ENCODE measurements at places on chromosomes 2 and 18.

GRCh38 chr2:237435844-237436587 is 22.1 kb upstream of the COL6A3 start:
- no peak for DNase-seq

- no peak for DNase-seq
Measured at GRCh38 chr18:37033419-37033818, 204.5 kb downstream of the KIAA1328 start.

GRCh38 chr2:82959727-82960126 is 1499.4 kb downstream of the SUCLG1 start:
- DNase-seq = no peak

- DNase-seq = no peak
Measured at GRCh38 chr18:34097312-34097711, 127.4 kb downstream of the NOL4 start.

GRCh38 chr2:223221139-223221835 is 169.3 kb downstream of the KCNE4 start:
- no peak for DNase-seq

DNA sequence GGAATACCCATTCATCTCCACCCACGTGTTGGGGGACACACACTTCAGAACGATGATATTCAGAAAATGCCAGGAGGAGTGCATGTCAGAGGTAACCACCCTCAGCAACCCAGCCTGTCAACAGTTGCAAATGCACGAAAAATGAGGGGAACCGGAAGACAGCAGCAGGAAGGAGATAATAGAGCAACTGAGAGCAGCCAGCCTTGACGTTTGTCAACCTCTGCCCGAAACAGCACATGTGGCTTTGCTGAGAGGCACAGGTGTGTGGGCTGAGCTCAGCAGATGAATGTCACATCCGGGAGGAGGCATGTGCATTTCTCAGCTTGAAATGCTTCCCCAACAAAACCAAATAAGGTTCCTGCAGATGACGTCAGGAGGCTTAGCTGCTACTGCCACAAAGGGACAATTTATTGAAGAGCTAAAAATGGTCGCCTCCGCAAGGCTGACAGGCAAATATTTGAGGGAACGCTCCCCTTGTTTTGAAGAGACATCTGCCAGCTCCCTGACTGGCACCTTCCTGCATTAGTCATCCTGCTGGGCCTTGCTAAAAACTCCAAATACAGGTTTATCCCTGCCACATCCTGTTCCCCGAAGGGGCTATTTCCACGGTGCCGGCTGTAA is 419.0 kb downstream of the NBAS start:
- no peak for DNase-seq

DNA sequence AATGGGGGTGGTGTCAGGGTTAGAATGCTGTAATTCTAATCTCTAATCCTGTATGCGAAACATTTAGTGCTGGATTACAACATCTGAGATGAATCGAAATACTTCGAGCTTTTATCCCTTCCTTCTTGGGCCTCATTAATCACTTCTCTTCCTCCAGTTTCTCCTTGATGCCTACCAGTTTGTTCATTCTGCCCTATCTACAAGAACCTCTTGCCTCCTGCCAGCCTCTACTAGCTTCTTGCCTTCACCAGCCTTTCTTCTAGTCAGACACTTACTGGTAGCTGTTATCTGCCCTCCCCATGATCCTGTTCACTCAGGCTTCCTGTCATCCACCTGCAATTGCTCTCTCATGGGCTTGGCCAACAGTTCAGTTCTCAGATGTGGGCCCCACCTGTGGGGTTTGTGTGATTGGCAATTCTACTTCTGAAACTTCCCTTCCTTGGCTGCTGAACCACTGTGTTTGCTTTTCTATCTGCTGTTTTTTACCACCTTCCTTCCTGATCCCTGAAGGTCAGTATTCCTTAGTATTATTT is 15.4 kb upstream of the FARP2 start:
- DNase-seq = no peak

Measured in NCI-H524 (cell line).